Left renal cortex interstitium (tissue), 4 donors: ENCODE measurements at places on chromosomes 7 and 10. TPM values are rescaled to one million over a fixed set of nuclear protein-coding genes. Genes with fewer than 3 reads are reported as not detected.

DNA sequence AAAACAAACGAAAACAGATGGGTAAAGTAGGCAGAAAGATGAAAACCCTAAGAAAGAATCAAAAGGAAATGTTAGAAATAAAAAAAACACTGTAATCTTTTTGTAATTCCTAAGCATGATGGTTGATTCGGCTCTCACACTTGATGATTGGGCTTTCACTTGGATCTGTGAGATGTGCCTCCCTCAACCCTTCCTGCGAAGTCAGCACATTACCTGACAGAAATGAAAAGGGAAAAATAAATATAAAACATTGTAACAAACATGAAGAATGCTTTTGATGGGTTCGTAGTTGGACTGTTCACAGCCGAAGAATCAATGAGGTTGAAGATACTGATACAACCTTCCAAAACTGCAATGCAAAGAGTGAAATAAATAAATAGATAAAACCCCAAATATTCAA lies 99.8 kb downstream of the AKR1D1 start:
- DNase-seq = no peak

- no peak for DNase-seq
Measured at GRCh38 chr7:33504266-33504665, 374.9 kb downstream of the BBS9 start.

DNA sequence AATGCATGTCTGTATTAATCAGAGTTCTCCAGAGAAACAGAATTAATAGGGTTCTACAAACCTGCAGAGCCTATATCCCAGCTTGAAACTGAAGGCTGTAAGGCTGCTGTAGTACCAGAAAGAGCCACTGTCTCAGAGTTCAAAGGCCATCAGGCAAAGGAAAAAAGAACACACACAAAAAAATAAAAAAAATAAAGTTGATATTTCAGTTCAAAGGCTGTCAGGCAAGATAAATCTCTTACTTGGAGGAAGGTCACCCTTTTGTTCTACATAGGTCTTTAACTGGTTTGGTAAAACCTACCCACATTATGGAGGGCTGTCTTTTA lies 12.0 kb upstream of the TMEM26 start:
- no peak for DNase-seq

DNA sequence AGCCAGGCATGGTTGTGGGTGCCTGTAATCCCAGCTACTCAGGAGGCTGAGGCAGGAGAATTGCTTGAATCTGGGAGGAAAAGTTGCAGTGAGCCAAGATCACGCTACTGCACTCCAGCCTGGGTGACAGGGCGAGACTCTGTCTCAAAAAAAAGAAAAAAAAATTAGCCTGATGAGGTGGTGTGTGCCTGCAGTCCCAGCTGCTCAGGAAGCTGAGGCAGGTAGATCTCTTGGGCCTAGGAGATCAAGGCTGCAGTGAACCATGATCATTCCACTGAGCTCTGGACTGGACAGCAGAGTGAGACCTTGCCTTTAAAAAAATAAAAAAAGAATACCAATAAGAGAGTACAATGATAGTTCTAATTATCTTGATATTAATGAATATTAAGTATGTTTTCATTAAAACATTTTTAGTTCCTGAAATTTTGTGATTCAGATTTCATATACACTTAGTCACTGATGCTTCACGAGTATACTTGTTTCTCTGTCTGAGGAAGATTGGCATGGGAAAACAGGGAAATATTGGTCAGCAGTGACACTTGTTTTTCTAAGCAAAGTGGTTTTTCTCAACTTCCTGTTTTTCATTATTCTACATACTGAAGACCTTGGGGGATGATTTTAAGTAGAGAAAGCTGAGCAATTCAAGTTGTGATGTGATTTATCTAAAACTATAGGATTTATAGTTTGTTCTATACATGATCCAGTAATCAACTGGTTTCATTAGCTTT lies 76.8 kb downstream of the ADK start:
- DNase-seq = no peak

GRCh38 chr7:22093001-22093400 lies 147.3 kb upstream of the CDCA7L start:
- DNase-seq = no peak

DNA sequence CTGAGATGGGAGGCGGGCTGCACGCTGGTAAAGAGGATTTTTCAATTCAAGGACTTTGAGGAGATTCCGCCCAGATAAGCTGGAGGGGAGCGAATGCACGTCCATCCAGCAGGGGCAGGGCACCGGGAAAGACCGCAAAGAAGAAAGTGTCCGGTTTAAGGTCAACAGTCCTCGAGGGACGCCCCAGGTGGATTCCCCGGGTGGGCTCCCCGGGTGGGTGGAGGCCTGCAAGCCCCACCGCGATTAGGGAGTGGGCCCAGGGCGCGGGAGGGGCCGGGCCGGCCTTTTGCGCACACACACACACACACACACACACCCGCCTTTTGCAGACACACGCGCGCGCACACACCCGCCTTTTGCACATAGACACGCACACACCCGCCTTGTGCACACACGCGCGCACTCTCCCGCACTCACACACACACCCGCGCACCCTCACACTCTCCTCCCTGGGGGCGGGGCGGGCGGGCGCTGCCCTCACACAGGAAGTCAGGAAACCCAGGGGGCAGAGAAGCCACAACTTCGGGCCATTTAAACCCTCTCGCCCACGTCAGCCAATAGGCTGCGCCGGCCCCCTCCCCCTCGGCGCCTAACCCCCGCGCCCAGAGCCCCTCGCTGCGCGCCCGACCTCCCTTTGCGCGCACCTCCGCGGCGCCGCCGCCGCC lies 615 bp downstream of the ARHGAP12 start:
- peak; percentile 68 for DNase-seq

DNA sequence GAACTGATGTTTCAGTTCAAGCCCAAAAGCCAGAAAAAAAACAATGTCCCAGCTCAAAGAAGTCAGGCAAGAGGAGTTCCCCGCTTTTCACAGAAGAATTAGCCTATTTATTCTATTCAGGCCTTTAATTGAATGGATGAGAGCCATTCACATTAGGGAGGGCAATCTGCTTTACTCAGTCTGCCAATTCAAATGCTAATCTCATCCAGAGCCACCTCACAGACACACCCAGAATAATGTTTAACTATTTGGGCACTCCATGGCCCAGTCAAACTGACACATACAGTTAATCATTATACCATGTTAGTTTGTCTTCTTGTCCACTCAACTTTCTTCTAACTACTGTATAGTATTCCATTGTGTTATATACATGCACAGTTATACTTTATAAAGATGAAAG lies 2.6 kb upstream of the NPSR1 start:
- DNase-seq = no peak

GRCh38 chr10:69056536-69057260 lies 31.2 kb upstream of the SRGN start:
- no peak for DNase-seq

DNA sequence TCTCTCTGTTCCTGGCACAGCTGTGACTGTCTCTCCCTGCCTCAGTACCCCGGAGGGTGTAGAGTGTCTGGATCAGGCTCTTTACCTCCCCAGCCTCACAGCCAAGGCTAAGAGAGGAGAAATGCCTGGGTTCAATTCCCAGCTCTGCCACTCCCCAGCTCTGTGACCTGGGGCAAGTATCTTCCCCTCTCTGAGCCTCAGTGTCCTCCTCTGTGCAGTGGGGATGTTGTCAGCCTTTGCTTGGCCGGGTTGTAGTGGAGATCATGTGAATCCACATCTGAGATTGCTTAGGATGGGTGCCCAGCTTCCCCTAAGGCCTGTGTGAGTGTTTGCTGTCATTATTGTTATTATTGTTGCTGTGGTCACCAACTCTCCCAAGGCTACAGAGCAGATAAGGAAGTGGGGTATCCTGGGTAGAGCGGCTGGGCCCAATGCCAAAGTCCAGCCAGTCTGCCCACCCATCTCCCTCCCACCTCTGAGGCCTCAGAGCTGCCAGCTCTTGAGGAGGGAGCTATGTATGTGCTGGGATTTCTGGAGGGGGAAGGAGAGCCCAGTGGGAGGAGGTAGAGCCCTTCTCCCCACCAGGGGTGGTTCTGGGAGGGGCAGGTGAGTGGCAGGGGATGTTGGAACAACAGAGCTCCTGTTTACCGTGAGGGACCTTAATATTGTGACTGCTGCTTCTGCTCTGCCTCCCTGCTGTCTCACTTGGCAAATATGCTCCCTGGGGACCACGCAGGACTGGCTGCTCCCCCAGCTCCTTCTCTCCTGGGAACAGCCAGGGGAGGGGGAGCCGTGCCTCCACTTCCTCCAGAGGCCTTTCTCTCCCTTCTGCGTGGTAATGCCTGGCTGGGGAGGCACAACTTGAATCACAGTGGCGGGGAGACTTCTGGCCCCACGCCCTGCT lies 170.5 kb downstream of the RPS24 start:
- no peak for DNase-seq

DNA sequence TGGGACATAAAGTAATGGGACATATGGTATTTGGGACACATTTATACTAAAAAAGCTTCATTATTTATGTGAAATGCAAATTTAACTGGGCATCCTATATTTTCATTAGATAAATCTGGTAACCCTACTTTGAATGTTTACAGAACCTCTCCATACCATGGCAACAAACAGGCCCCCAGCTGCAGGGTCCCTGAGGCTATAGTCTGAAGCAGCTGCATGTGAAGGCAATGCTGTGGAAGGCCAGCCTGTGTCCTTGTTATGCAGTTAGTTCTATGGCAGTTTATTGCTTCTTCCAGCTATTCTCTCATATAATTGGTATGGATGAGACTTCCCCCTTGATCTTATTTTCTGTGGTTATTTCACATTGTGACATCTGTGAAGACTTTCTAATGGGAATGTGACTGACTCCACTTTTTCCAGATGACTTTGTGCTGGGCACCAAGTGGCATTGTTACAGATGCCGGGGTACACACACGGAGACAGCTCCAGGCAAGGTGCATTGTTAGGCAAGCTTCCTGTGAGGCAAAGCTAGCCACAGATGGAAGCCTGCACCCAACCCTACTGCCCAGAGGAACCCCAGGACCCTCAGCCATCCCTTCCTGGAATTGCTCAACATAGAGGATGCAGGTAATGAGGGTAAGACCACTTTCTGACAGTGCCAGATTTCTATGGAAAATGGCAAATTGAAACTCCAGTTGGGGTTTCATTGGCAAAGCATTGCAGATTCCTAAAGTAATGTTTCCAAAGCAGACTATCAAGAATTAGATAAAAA lies 49.5 kb upstream of the ADAM12 start:
- no peak for DNase-seq

DNA sequence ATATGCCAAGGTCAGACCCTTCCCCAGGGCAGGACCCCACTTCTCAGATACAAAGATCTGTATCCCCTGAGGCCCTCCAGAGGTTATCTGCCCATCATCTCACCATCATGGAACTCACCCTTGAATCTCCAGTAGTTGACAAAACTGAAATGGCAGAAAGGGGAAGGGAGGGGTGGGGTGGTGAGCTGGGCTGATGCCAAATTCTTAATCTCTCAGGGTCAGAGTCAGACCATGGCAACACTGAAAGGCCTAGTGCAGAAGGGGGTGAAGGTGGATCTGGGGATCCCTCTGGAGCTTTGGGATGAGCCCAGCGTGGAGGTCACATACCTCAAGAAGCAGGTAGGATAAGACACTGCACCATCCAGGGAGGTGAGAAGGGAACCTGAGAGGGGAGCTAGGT lies 3.1 kb downstream of the CNPY4 start:
- DNase-seq = no peak

- DNase-seq = no peak
Measured at GRCh38 chr7:756231-756927, 29.3 kb upstream of the PRKAR1B start.

DNA sequence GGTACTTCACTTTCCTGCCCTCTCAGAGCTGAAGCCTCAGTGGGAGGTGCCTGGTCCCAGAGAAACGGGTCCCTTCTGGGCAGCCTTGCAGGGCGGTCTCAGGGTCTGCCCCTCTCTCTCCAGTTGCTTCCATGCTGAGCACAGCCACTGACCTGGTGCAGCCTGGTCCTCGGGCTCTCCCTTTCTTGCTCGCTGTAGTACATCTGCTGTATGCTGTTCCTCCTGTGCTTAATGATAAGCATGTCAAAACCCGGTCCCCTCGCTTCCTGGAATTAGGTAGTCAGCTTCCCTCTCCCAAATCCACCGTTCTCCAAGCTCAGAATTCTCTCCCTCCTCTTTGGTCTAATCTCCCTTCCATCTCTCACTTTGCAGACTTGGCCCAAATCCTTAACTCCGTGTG lies 11.0 kb upstream of the HPS1 start:
- no peak for DNase-seq

- no peak for DNase-seq
Measured at GRCh38 chr7:131203291-131203976, 124.2 kb upstream of the MKLN1 start.

DNA sequence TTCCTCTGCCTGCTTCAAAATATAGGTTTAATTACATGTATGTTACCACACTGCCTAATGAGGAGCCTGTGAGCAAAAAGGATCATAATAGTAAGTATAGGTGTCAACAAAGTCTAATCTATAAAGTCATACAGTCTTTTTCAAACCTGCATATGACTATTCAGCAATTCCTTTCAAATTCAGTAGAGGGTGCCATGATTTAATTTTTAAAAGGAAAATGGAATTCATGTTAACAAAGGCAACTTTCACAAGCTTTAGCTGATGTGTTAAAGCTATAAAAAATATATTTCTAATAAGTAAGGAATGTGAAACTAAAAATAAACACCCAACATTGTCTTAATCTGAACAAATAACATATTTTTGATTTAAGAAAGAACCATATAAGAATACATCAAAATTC lies 52.1 kb downstream of the MPP7 start:
- no peak for DNase-seq

GRCh38 chr10:75283671-75284470 lies 48.1 kb upstream of the COMTD1 start:
- DNase-seq = peak; percentile 65

DNA sequence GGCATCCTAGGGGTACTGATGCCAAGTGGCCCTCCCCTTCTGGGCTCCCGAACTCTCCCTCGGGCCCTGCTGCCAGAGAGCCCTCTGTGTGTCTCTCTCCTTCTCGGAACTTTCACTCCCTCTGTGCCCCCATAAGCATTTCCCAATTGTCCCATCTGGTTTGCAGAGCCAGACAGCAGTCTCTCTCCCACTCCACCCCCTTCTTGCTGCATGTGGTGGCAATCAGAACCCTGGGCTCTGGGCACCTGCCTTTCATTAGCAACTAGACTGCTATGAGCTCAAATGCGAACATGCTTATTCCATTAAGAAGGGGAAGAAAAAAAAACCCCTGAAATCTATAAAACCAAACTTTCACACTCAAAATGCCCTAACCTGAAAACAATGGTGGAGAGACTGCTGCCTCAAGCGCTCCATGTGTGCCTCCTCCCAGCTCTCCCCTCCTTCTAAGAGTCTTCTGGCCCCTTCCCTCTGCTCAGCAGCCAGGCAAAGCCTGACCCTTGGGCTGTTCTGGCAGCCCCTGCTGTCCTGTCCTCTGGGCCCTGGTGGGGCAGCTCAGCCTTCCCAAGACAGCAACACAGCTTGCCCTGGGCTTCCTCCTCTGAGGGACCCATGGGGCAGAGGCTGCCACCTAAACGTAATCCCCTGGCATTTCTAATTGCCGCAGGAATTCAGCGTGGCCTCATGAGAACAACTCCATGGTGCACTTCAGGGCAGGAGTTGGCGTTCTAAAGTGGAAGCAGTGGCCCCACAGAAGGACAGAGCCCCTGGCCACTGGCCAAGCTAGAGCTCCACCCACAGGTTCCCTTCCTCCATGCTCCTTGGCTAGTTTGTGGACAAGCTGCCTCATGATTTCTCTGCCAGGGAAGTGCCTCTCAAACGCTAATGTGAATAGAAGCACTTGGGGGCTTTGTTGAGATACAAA lies 415.4 kb downstream of the PLXNA4 start:
- DNase-seq = no peak

MBL2 gene
- polyA plus RNA-seq = 0.45 TPM

FBXW4 gene
- polyA plus RNA-seq = 58.4 TPM

RBP3 gene
- 0.17 TPM for polyA plus RNA-seq

CASP7 gene
- polyA plus RNA-seq = 31.2 TPM

ITIH5 gene
- polyA plus RNA-seq = 20.5 TPM

CYTH3 gene
- polyA plus RNA-seq = 39.4 TPM

CRYGN gene
- 1.9 TPM for polyA plus RNA-seq

PTEN gene
- 62.3 TPM for polyA plus RNA-seq

SLC16A12 gene
- polyA plus RNA-seq = 28.7 TPM
